GM23338 (cell line): ENCODE measurements at places on chromosomes 7 and 10. TPM values are rescaled to one million over a fixed set of nuclear protein-coding genes. Genes with fewer than 3 reads are reported as not detected.
A peak's percentile ranks its signal among the peaks of the same experiment; 100 is the strongest.

- H3K4me3 ChIP-seq: no peak overlapping the region
- no peaks in the 10 kb centered on the region for H3K36me3 ChIP-seq
- no peak overlapping the region for H3K27ac ChIP-seq
These were observed 202.8 kb downstream of the BMPER start for GRCh38 chr7:34108165-34108564.

DNA sequence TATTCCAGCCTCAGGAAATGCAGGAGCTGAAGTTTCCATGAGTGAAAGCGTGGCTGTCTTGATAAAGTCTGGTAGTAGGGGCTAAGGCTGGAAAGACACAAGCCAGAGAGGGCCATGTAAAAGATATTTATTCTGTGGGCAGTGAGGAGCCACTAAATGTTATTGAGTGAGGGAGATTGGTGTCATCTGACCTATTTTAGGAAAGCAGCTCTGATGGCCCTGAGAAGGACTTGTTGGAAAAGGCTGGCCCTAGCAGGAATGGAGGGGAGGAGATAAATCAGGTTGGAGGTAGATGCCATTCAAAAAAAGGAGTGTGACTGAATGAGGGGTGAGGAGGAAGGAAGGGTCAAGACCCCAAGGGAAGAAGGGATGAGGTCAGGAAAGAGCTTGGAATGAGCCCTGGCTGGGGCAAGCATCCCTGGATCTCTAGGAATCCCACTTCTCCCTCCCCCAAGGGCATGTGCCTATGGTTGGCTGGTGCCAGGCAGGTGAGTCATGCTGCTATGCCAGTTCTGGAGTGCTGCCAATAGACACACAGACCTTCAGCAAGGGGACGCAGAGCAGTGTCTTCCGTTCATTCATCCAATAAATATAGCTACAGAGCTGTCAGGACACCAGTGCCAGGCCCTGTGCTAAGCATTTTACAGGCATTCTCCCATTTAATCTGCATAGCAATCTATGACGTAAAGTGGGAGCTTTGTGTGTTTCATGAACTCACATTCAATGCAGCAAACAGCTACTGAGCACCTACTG, 2.0 kb downstream of the ANKRD2 start:
- 0 out of 2 replicates have a peak overlapping the region, but pooled peaks have one; percentile 39 for H3K27ac ChIP-seq
- H3K4me1 ChIP-seq: no peaks in the 10 kb centered on the region; the same call in 1 of the 2 replicates
- H3K4me3 ChIP-seq: no peak overlapping the region
- H3K36me3 ChIP-seq: no peaks in the 10 kb centered on the region

Gene PNLIPRP3
- not detected in 2 replicates for total RNA-seq

DNA sequence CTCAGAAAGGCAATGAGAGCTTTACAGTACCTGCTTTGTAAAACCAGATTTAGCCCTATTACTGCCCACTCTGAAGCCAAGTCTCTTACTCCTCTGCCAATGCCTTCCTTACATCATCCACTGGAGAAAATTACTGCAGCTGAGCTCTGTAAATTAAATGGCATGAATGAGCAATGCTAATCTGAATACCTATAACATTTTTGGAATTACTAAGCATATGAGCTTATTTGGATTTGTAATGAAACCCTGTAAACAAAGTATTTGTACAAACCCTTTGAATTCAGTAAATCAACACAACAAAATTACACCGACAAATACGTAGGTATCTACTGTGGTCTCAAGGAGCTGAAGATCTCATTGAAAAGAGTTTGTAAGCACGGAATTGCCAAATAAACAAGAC, 12.1 kb upstream of the CCNY start:
- DNase-seq: no peak
- H3K27ac ChIP-seq: no peak overlapping the region
- H3K36me3 ChIP-seq: no peaks in the 10 kb centered on the region
- H3K4me3 ChIP-seq: no peak overlapping the region
- H3K27me3 ChIP-seq: no peaks in the 10 kb centered on the region
- no peaks in the 10 kb centered on the region for H3K4me1 ChIP-seq

- no peaks in the 10 kb centered on the region for H3K27me3 ChIP-seq
- H3K4me3 ChIP-seq: no peak overlapping the region
- no peak for DNase-seq
- no peaks in the 10 kb centered on the region for H3K36me3 ChIP-seq
These were observed 84.6 kb downstream of the ICA1 start for GRCh38 chr7:8177109-8177933.

GRCh38 chr7:55172881-55173609, 154.2 kb downstream of the EGFR start:
- no peaks in the 10 kb centered on the region for H3K36me3 ChIP-seq
- no peak for DNase-seq
- no peaks in the 10 kb centered on the region for H3K27me3 ChIP-seq
- H3K4me1 ChIP-seq: no peaks in the 10 kb centered on the region
